Activated T-cell treated with anti-CD3 and anti-CD28 coated beads for 4 hours (primary cell): ENCODE measurements at places on chromosomes 6 and 20.

DNA sequence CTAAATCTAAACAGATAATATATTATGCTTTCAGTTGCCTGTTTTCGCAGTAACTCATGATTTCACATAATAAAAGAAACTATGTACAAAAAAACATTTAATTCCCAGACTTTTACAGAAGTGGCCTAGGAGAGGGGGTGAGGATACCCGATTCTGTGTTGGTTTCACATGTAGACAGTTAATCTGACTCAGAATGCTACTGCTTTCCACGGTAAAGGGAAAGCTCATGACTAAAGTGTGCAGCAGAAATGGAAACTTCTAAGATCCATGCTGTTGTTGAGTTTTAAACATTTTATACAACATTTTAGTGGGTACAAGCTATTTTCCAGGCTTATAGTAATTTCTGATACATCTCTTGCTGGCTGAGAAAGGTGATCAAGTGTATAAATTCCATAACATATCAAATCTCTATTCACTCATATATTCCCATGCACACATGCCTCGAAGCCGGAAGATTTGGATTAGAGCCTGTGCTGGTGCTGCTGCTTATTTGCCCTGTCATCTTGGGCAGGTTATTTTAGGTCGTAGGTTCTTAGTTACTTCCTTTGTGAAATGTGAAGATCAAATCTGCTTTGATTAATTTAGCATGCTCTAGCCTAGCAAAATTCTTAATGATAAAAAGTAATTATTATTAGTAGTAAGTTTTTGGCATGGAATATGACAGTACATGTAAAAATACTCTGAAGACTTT lies 896.7 kb upstream of the MAP3K7 start:
- DNase-seq: no peak

- no peak for DNase-seq
These were observed 13.4 kb downstream of the CAPN11 start for GRCh38 chr6:44171899-44172546.

GRCh38 chr6:136764517-136764993 lies 27.7 kb downstream of the MAP3K5 start:
- DNase-seq: no peak

GRCh38 chr20:12902992-12903391 lies 105.8 kb upstream of the SPTLC3 start:
- DNase-seq: no peak

GRCh38 chr6:2126351-2126750 lies 119.1 kb downstream of the GMDS start:
- DNase-seq: no peak
